ENCODE measurements at places on chromosomes 1 and 21. TPM values are rescaled to one million over a fixed set of nuclear protein-coding genes. Genes with fewer than 3 reads are reported as not detected.

DNA sequence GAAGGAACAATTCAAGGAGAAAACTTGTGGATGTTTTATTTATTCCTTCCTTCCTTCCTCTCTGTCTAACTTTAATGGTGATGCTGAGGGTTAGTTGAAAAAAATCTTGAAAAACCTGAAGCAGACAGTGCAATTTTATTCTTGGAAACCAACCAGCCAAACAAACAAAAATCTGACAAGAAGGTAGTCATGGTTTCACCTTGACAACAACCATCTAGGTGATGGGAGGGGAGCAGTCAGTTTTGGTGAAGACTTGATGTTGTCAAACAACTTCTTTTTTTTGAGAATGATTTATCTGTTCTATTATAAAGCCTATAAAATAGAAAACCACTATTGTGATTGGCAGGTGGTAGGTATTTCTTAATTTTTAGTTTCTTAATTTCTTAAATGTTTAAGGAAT, 92.4 kb upstream of the GPR88 start:
- no peaks in the 10 kb centered on the region for H3K27me3 ChIP-seq
- no peak overlapping the region for H3K4me3 ChIP-seq
- H3K4me1 ChIP-seq = peaks cover 6% of the 10 kb centered on the region
- DNase-seq = no peak
- no peak overlapping the region for H3K27ac ChIP-seq

DNA sequence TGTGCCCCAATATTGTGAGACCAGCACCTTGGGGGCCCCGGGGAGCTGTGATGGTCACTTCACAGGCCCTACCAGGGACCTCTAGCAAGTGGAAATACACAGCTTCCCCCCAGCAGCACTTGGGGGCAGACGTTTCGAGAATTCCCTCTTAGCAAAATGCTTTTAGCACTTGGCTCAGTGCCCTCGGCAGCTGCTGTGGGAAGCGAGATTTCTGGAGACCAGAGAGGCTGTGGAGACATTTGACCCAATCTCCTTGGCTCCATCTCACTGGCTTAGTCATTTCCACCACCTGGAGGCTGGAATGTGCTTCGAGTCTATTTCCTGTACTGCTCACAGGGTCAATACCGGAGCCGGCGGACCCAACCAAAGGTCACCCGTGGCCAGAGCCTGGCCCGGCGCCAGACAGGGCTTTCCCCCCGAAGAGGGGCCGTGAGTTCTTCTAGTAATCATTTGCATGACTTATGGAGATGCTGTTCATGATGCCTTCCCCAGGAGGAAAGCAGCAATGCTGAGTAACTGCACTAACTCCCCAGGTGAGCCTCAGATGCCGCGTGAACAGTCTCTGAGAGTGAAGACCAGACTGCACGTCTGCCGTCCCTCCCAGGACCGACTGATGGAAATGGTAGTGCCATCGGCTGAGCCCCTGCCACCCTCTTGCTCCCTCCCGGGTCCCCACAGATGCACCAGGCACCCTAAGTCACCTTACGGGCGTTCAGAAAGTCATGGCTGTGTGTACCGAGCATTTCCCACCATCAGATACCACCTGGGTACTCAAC, 4.4 kb upstream of the C2CD2 start:
- no peaks in the 10 kb centered on the region for H3K27me3 ChIP-seq
- DNase-seq = peak; percentile 92
- no peaks in the 10 kb centered on the region for H3K36me3 ChIP-seq
- H3K4me1 ChIP-seq = peaks cover 34% of the 10 kb centered on the region
- H3K4me3 ChIP-seq = no peak overlapping the region
- H3K27ac ChIP-seq = peak overlapping the region; percentile 73

GRCh38 chr1:92951141-92951582, 10.1 kb downstream of the DIPK1A start:
- H3K4me3 ChIP-seq = no peak overlapping the region
- peak overlapping the region; percentile 57 for H3K27ac ChIP-seq
- peak; percentile 81 for DNase-seq
- no peaks in the 10 kb centered on the region for H3K36me3 ChIP-seq

DNA sequence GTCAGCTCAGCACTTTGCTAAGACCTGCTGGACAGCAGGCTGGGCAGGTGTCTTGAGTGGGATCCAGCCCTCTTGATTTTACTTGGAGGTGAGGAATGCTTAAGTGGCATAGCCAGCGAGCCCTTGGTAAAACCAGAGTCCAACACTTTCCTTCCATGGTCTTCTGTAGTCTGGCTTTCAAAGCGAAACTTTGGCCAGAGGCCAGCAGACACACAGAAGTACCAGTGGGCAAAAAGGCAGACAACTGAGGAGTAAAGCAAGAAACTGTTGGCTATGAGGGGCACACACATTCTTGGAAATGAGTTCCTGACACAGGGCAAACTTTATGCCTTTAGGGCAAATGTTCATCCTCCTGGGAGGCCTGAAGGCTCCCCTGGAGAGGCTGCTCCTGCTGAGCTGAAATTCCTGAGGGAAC, 281.0 kb upstream of the POU3F1 start:
- no peak overlapping the region for H3K4me3 ChIP-seq
- H3K4me1 ChIP-seq = no peaks in the 10 kb centered on the region
- no peak overlapping the region for H3K27ac ChIP-seq
- H3K27me3 ChIP-seq = peaks cover 4% of the 10 kb centered on the region
- DNase-seq = no peak
- no peaks in the 10 kb centered on the region for H3K36me3 ChIP-seq

- H3K27ac ChIP-seq = no peak overlapping the region
- H3K27me3 ChIP-seq = no peaks in the 10 kb centered on the region
- no peak overlapping the region for H3K4me3 ChIP-seq
- peaks cover 10% of the 10 kb centered on the region for H3K4me1 ChIP-seq
- no peaks in the 10 kb centered on the region for H3K36me3 ChIP-seq
- peak; percentile 26 for DNase-seq
Observed at GRCh38 chr1:184027826-184028695, 9.5 kb downstream of the COLGALT2 start.

- no peaks in the 10 kb centered on the region for H3K36me3 ChIP-seq
- no peaks in the 10 kb centered on the region for H3K4me1 ChIP-seq
- no peak overlapping the region for H3K4me3 ChIP-seq
Observed at GRCh38 chr21:37551993-37552355, 185.4 kb downstream of the DYRK1A start.

Gene CHI3L2
- total RNA-seq = 0.65 TPM

- H3K27ac ChIP-seq = no peak overlapping the region
- DNase-seq = no peak
- peaks cover 14% of the 10 kb centered on the region for H3K4me1 ChIP-seq
- H3K4me3 ChIP-seq = no peak overlapping the region
Observed at GRCh38 chr21:43316156-43316845, 110.6 kb downstream of the SIK1 start.

DNA sequence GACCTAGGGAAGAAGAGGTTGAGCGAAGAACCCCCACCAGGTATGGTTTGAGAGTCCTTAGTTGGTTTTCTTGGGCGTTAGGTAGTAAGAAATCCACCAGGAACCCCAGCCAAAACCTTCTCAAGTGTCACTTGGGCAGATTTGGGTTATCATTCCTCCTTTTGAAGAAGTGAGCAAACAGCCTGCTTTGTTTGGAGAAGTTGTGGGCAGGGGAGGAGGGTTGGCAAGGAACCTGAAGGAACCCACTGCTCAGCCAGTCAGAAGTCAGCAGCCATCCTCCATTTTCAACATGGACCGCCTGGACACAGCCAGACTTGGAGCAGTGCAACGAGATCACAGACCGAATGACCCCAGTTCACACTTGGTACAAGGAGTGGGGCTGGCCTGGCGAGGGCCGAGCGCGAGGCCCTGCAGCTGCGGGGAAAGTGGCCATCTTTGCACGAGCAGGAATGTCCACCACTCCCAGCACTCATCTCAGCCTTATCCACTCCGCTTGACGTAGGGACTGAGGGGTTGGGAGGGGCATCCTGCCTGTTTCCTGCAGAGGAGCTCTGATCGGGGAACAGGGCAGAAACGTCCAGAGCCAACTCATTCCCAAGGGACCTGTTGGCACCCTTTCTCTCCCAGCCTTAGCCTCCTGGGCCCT, 7.2 kb downstream of the ADPRS start:
- H3K36me3 ChIP-seq = peaks cover 27% of the 10 kb centered on the region
- no peak overlapping the region for H3K27ac ChIP-seq
- no peak for DNase-seq

Gene RC3H1
- 38.1 TPM for total RNA-seq

DNA sequence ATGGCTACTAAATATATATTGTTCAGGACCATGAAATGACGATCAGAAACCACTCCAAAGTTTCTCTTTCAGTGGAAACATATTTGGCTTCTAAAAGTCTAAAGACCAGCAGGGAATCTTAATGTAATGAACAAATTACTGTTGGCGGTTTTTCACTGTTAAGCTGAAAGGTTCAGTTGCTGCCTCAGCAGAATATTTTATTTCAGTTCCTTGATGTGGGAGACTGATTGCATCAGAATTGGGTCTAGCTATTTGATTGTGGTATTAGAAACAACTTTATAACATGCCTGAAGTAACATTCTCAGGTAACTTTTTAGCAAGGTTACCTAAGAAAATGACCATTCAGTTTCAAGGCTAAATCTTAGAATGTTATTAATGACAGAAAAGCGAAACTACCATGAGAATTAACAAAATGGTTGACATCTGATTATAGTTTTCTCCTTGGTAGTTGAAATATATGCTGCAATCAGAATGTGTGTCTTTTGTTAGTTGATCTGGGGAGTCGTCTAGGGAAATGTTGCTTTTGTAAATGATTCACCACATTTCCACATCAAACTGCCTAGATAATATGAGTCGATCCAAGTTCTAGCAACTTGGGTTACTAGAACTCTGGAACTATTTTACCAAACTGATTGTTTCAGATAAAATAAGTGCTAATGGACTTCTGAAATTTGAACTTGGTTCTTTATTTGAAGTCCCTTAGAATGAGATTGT, 200.4 kb downstream of the HMCN1 start:
- no peaks in the 10 kb centered on the region for H3K27me3 ChIP-seq
- no peak overlapping the region for H3K4me3 ChIP-seq
- H3K36me3 ChIP-seq = no peaks in the 10 kb centered on the region
- H3K4me1 ChIP-seq = peaks cover 5% of the 10 kb centered on the region
- H3K27ac ChIP-seq = no peak overlapping the region

Gene KIFAP3
- total RNA-seq = 39.1 TPM

DNA sequence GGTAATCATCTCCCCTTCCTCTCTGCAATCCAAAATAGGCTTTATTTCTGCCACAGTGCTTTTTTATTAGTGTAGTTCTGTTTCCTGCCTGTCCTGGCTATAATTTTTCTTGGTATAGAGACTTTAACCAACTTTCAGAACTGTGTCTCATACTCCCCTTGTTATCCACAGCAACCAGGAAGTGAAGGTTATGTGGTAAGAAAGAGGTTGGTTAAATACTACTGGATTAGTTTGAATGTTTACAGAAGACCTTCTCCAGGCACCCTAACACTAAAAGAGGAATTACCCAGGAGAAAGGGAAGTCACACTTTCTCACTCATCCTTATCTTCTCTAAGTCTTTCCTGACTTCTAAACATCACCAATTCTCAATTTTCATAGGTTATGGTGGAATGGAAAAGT, 17.8 kb upstream of the TNFSF4 start:
- H3K27ac ChIP-seq = no peak overlapping the region
- no peaks in the 10 kb centered on the region for H3K27me3 ChIP-seq
- DNase-seq = no peak
- H3K36me3 ChIP-seq = no peaks in the 10 kb centered on the region
- no peak overlapping the region for H3K4me3 ChIP-seq

GRCh38 chr1:67429011-67429527, 1.1 kb downstream of the SERBP1 start:
- peaks cover 4% of the 10 kb centered on the region for H3K4me1 ChIP-seq
- peaks cover 24% of the 10 kb centered on the region for H3K36me3 ChIP-seq
- DNase-seq = no peak
- H3K27me3 ChIP-seq = no peaks in the 10 kb centered on the region

Measured in astrocyte (in vitro differentiated cells and primary cell).